Activated B cell treated with CpG ODN at 0.5 μM for 24 hours (primary cell): ENCODE measurements at places on chromosomes 11 and 22. TPM values are rescaled to one million over a fixed set of nuclear protein-coding genes. Genes with fewer than 3 reads are reported as not detected.

DNA sequence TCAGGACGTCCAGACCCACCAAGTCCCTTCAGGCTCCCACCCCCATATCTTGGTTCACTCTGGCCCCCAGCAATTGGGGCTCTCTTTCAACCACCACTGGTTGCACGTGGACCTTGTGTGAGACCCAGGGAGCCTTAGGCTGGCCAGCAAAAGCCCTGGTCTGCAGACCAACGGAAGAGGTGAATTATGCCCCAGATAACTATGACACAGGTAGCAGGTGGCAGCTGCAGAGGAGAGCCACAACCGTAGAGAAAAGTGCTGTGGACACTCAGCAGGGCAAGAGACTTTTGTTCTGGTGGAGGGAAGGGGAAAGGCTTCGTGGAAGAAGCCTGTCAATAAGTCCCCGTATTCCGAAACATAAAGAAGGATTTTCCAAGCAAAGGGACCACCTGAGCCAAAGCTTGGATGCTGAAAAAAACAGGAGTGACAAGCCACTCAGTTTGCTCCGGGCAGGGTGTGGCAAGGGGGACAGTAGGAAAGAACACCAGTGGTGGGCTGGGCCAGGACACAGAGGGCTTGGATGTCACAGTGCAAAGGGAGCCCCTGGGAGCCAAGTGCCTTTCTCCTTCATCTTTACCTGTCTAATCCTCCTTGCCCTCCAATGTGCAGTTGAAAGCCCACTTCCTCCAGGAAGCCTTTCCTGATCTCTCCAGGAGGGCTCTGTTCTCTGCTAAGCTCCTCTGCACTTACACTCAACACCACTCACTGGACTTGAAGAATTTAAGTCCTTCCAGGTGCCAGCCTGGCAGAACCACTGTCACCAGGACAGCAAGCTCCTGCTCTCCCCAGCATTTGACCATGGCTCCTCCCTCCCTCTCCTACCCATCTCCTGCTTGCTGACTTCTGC lies 264.7 kb downstream of the BUD13 start:
- no peak for DNase-seq

Gene PLAAT5
- not detected in 2 replicates for total RNA-seq

GRCh38 chr11:107478922-107479321 lies 21.3 kb upstream of the CWF19L2 start:
- no peak for DNase-seq

DNA sequence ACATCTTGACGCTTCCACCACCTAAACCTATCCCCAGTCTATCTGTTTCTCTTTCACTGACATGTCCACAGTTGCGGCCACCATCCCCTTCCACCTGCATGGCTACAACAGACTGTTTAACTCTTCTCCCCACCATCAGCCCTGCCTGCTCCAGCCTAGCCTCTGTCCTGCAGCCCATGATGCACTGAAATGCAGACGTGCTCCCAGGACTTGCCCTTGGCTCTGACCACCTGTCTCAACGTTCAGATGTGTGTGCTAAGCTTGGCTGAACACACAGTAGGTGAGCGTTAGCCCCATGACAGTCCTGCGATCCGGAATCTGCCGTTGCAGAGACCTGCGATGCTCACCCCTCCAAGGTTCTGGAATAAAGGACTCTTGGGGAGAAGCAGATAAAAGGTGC lies 22.7 kb downstream of the CBX7 start:
- no peak for DNase-seq

Gene CDC42EP2
- total RNA-seq: 0.18 and 0.83 TPM in 2 replicates

DNA sequence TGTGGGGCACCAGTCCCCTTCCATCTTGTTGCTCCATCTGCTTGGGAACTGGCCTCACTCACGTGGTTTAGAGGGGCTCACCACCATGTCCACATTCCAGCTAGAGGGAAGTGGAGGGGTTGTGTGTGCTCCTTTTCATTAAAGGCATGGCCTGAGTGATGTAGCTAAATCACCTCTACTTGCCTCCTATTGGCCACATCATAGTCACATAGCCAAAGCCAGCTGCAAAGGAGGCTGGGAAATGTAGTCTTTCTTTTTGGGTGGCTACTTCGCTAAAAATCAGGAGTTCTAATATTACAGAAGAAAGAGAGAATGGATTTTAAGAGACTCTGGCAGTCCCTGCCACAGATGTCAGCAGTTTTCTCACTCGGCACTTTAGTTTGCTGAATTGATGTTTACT lies 63.0 kb upstream of the ALX4 start:
- no peak for DNase-seq

DNA sequence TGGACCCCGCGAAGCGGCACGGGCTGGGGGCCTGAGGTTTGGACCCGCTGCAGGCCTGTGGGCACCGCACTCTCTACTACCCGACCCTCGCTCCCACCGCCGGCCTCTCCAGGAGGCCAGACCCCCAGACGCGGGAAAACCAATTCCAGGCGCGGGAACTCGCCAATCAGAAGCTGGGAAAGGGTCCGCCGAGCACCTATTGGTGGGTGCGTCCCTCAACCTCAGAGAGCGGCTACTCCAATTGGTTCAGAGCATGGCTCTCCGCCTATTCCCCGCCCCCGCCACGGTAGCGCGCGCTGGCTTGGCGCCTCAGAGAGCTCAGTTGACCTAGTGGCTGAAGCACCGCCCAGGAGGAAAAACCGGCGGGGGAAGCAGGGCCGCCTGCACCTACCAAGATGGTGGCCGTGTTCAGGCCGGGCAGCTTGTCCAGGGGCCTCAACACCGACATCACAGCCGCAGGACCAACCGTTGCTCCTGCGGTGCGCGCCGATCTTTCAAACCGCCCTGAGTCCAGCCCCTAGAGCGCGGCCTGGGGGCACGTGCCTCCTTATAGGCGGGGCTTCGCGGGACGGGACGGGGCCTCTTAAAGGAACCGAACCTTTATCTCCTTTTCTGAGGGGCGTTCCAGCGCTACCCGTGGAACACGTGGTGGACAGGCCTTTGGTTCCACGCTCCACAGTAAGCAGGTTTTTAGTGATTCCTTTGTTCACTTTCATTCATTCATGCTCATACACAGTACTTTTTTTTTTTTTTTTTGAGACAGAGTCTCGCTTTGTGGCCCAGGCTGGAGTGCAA lies at the start of gene CENPM:
Gene CENPM (minus strand): TSS at position 524 of the 795 bp plus-strand sequence. CDS start 76 bp downstream, at position 448.
- DNase-seq: peak; percentile 84

DNA sequence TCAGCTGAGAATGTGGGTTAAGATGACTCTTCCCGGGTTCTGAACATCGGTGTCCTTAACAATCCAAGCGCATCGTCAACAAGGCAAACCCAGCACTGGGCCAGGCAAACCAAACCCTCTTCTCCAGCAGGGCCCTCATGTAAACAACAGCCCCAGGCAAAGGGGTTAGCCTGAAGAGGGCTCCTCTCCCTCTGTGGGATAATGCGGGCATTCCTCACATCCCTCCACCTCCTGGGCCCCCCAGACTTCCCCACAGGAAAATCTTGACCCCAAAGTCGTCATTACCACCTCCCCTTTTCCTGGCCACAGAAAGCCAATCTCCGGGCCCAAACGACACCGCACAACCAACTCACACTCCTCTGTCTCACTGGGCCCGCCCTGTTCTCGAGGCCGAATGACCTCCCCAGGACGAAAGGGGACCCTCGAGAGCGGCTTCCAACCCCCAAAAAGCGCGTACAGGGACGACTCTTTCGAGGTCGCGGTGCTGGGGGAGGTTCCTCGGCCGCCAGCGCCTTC lies 566 bp downstream of the DDB1 start:
- DNase-seq: no peak

DNA sequence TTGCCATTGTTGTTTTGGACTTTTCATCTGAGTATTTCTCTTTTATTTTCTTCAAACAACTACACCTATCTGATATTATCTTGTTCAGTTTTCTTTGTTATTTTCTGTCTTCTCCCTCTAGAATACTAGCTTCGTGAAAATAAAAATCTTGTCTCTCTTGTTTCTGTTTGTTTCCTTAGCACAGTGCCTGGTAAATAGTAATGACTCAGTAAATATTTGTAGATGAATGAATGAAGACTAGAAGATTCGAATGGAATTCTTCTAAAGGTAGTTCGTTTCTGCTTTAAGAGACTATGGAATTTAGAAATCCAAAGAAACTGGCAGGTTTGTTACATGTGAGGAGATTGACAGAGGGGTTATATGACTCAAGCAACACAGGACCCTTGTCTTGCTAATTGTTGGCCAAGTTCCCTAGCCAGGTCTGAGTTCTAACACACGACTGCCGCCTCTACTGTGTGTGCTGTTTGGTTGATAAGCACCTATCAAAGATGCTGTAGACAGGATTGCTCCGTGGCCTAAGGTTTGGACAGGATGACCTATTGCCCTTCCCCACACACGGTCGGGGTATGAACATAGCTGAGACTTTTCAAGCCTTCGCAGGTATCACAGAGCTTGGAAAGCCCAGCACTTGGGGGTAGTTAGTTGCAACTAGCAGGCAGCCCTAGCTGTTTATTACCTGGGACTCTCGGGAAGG lies 831 bp upstream of the TMEM135 start:
- DNase-seq: no peak

GRCh38 chr11:57324886-57325734 lies at the start of gene TNKS1BP1:
Gene TNKS1BP1, minus strand, starts transcription at chr11:57324952. Its CDS starts 3,067 bp downstream, at chr11:57321885.
- peak; percentile 89 for DNase-seq

DNA sequence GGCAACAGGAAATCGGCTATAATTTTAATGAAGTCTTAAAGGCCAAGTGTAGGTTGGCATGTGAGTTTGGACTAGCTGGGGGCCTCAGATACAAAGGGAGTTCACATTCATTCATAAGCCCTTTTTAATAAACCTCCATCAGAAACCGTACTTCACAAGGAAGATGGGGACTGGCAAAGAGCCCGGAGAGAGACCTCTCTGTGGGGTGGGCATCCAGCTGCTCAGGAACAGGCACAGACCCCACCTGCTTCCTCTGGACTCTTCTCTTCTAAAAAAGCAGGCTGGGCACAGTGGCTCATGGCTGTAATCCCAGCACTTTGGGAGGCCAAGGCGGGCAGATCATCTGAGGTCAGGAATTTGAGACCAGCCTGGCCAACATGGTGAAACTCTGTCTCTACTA lies 3.9 kb upstream of the ARFGAP3 start:
- DNase-seq: no peak

GRCh38 chr11:78651923-78652842 lies 77.5 kb upstream of the NARS2 start:
- no peak for DNase-seq

DNA sequence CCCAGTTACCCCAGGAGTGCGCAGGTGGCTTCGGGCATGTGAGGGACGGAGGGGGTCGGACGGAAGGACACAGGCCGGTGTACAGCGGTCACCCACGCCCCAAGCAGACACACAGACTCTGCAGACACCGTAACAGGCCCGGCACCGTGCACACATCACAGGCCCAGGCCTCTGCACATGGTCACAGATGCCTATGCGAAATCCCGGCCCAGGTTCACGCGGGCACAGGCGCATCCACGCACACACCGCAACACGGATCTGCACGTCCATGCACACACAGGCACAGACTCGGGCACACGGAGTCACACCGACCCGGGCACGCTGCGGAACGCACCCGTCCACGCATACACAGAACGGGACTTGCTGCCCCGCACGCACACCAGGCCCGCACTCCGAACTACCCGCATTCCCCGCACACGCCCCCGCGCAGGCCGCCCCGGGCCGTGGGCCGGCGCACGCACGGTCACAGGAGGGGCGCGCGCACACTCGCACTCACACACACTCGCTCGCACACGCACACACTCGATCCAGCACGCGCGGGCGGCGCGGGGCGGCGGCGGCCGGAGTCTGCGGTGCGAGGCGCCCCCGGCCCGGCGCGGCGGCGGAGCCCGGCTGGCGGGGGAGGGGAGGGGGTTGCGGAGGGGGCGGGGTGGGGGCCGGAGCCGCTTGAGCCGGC lies at the start of gene MGAT3:
Gene MGAT3 (plus strand): TSS at position 491 of the 676 bp plus-strand sequence. CDS start 30,336 bp downstream, outside the sequence.
- no peak for DNase-seq

Gene OR8D1
- total RNA-seq: not detected in 2 replicates

Gene GVQW3
- 2.6 and 3.0 TPM in 2 replicates for total RNA-seq

DNA sequence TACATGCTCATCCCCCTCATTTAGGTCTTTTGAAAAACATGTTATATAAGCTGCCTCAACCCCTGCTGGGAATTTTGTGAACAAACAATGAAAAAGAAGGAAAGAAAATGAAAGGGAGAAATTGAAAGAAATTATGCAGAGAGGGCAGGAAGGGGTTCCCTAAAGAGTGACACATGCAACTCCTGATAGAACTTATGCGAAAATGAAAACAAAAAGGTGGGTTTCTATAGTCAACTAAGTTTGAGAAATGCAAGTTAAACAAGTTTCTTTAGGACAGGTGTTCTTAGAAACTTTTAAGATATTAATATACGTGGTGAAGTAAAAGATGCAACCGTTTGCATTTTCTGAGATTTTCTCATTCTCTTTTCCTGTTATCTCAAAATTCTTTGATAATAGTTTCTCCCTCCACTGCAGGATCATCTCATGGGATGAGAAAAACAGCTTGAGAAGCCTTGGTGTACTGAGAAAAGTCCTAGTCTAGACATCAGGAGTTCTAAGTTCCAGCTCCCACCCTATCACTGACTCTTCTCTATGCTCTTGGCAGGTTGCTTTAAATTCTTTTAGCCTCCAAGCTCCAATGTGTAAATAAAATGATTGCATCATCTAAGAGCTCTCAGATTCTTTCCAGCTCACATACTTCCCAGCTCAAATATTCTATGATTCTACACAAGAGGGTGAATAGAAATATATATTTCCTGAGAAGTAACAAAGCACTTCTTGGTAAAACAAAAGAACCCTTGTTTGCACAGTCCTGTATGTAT lies 109.2 kb downstream of the FAM76B start:
- DNase-seq: no peak

Gene TRPM5
- not detected in 2 replicates for total RNA-seq

DNA sequence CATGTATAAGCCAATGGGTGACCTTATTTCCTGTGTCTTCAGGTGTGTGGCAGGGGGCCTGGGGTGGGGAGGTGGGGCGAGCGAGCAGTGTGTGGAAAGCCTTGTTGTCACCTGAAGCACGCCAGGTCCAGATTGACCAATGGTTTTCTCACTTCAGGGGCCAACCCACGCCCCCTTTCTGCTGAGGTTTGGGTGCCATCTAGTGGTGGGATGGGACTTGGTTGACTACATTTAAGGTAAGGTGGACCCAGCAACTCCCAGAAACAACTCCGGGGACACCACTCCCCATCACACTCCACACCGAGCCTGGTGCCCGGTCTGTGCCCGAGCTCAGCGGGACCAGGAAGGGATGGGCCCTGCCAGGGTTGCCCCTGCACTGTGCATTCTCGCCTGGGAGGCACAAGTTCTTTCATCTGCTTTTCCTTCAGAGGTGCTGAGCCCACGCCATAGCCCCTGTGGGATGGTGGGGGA lies 40.0 kb downstream of the TPCN2 start:
- peak; percentile 54 for DNase-seq

DNA sequence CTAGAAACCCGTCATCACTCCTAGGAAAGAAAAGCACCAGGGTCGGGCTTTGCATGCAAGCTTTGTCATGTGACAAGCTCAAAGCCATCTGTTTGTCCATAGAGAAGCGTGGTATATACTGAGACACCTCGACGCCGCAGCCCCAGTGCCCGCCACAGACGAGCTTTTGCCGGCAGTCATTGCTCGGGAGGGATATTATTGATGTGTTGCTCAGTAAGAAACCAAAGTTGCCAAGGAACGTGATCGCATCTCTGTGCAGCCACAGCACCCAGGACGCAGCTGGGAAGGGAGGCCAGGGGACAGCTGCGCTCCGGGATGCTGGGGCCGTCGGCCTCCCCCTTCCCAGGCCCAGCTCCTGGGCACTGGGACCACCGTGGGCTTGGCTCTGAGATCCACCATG lies 89.5 kb upstream of the KCNQ1OT1 start:
- DNase-seq: no peak

- DNase-seq: no peak
Observed at GRCh38 chr22:49216579-49216978, 611.1 kb downstream of the BRD1 start.

Gene CHRM1
- not detected in 2 replicates for total RNA-seq

- no peak for DNase-seq
Observed at GRCh38 chr11:115251126-115251525, 253.1 kb downstream of the CADM1 start.

- peak; percentile 15 for DNase-seq
Observed at GRCh38 chr11:19241260-19242178, 774 bp upstream of the E2F8 start.

- no peak for DNase-seq
Observed at GRCh38 chr11:61969838-61970662, 2.6 kb upstream of the FTH1 start.
